ENCODE measurements at places on chromosomes 3 and 15.

- no peak overlapping the region for H3K4me3 ChIP-seq
- H3K27ac ChIP-seq = no peak overlapping the region
- DNase-seq = no peak
Measured at GRCh38 chr15:81362790-81363189, 11.2 kb downstream of the TMC3 start.

DNA sequence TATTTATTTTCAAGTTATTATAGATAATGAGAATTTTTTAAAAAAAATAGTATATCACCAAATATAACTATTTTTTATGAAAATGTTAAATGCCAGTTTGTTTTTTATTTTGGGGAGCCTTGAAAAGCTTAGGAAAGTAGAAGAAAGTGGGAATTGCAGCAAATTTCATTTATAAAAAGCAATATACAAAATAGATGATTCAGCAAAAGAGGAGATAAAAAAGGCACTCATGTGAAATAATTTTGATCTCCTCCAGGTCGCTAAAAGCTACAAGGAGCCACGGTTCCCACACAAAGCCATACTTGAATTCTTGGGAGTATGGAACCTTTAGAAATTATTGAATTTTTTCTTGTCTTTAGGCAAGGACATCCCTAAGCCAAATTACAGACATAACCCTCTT, 625.0 kb upstream of the SGO1 start:
- H3K36me3 ChIP-seq = peaks cover 1% of the 10 kb centered on the region
- no peak for DNase-seq
- H3K4me1 ChIP-seq = no peaks in the 10 kb centered on the region
- H3K4me3 ChIP-seq = no peak overlapping the region
- H3K27me3 ChIP-seq = no peaks in the 10 kb centered on the region

- no peak overlapping the region for H3K4me3 ChIP-seq
- H3K36me3 ChIP-seq = no peaks in the 10 kb centered on the region
- H3K27ac ChIP-seq = no peak overlapping the region
- H3K4me1 ChIP-seq = no peaks in the 10 kb centered on the region
Measured at GRCh38 chr15:34716111-34716510, 38.7 kb downstream of the GJD2 start.

- H3K27ac ChIP-seq = no peak overlapping the region
- DNase-seq = no peak
- no peaks in the 10 kb centered on the region for H3K27me3 ChIP-seq
- H3K4me3 ChIP-seq = no peak overlapping the region
- H3K4me1 ChIP-seq = no peaks in the 10 kb centered on the region
Measured at GRCh38 chr3:162200836-162201235, 704.2 kb downstream of the OTOL1 start.

- no peak for DNase-seq
- peaks cover 20% of the 10 kb centered on the region for H3K36me3 ChIP-seq
- peaks cover 53% of the 10 kb centered on the region for H3K4me1 ChIP-seq
Measured at GRCh38 chr3:36906504-36907149, 38.2 kb downstream of the TRANK1 start.

- DNase-seq = no peak
- H3K36me3 ChIP-seq = peaks cover 2% of the 10 kb centered on the region
- H3K4me1 ChIP-seq = peaks cover 7% of the 10 kb centered on the region
- no peak overlapping the region for H3K4me3 ChIP-seq
Measured at GRCh38 chr15:74138642-74139041, 8.3 kb downstream of the ISLR2 start.

DNA sequence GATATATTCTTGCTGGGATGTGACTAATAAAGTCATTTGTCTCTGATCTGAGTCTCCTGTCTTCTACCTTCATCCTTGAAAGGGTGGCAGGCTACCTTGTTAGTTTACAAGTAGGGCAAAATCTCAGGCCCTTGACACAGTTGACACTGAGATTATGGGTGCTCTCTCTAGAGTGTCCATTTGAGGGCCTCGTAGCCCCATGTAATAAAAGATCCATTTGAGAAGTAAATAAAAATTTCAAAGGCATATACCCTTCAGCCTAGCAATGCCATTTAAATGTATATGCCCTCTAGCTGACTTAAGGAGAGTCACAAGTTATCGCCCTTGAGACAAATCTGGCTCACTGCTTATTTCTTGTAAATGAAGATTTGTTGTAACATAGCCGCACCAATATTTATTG, 98.6 kb downstream of the TCF12 start:
- H3K27ac ChIP-seq = no peak overlapping the region
- H3K4me1 ChIP-seq = peaks cover 42% of the 10 kb centered on the region
- H3K4me3 ChIP-seq = no peak overlapping the region
- H3K27me3 ChIP-seq = no peaks in the 10 kb centered on the region
- no peak for DNase-seq
- no peaks in the 10 kb centered on the region for H3K36me3 ChIP-seq

- no peak overlapping the region for H3K4me3 ChIP-seq
- no peaks in the 10 kb centered on the region for H3K4me1 ChIP-seq
- peaks cover 10% of the 10 kb centered on the region for H3K36me3 ChIP-seq
- H3K27me3 ChIP-seq = no peaks in the 10 kb centered on the region
Measured at GRCh38 chr15:32870240-32871033, 152.6 kb downstream of the GREM1 start.

- H3K36me3 ChIP-seq = no peaks in the 10 kb centered on the region
- DNase-seq = no peak
- no peak overlapping the region for H3K27ac ChIP-seq
- H3K4me3 ChIP-seq = no peak overlapping the region
- H3K4me1 ChIP-seq = no peaks in the 10 kb centered on the region
Measured at GRCh38 chr15:29864501-29864900, 42.2 kb upstream of the TJP1 start.

DNA sequence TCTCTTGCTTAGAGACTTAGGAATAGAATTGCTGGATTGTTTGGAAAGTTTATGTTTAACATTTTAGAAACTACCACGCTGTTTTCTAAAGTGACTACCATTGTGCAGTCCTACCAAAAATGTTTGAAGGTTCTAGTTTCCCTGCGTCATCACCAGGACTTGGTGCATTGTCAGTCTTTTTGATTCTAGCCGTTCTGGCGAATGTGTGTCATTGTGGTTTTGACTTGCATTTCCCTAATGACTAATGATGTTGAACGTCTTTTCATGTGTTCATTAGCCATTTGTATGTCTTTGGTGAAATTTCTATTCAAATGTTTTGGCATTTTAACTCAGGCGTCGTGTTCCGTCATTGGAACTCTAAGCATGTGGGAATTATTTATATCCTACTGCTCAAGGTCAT, 58.0 kb downstream of the CHD2 start:
- peaks cover 77% of the 10 kb centered on the region for H3K36me3 ChIP-seq
- peak overlapping the region; percentile 79 for H3K27ac ChIP-seq
- no peaks in the 10 kb centered on the region for H3K27me3 ChIP-seq
- H3K4me1 ChIP-seq = peaks cover 45% of the 10 kb centered on the region

- DNase-seq = no peak
- peaks cover 87% of the 10 kb centered on the region for H3K27me3 ChIP-seq
- no peak overlapping the region for H3K4me3 ChIP-seq
Measured at GRCh38 chr3:39810647-39811161, 1.3 kb downstream of the MYRIP start.

GRCh38 chr3:152834776-152835600, at the start of gene P2RY1:
TSS of gene P2RY1 (plus strand) at chr3:152835131. CDS start at chr3:152835783, 652 bp downstream.
- DNase-seq = no peak
- no peaks in the 10 kb centered on the region for H3K36me3 ChIP-seq
- peaks cover 36% of the 10 kb centered on the region for H3K27me3 ChIP-seq
- H3K4me3 ChIP-seq = peak within 1 kb of the TSS; percentile 68
- no peaks in the 10 kb centered on the region for H3K4me1 ChIP-seq

DNA sequence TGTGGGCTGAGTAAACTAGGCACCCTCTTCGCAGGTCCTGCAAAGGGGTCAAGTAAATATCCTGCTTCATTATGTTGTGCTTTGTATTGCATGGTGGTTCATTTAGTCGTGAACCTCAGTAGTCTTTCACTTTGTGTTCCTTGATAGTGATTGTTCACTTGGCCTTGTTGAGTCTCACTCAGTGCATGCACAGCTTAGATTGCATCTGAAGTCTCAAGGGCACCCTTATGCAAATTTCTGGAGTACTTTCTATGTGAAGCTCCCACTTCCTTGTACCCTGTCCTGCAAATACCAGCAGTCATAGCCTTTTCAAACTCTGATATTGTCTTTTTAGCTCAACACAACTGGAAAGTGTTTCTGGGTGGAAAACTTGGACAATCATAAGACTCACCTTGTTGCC, 519.2 kb downstream of the NAALADL2 start:
- H3K4me1 ChIP-seq = no peaks in the 10 kb centered on the region
- DNase-seq = no peak
- no peaks in the 10 kb centered on the region for H3K27me3 ChIP-seq

DNA sequence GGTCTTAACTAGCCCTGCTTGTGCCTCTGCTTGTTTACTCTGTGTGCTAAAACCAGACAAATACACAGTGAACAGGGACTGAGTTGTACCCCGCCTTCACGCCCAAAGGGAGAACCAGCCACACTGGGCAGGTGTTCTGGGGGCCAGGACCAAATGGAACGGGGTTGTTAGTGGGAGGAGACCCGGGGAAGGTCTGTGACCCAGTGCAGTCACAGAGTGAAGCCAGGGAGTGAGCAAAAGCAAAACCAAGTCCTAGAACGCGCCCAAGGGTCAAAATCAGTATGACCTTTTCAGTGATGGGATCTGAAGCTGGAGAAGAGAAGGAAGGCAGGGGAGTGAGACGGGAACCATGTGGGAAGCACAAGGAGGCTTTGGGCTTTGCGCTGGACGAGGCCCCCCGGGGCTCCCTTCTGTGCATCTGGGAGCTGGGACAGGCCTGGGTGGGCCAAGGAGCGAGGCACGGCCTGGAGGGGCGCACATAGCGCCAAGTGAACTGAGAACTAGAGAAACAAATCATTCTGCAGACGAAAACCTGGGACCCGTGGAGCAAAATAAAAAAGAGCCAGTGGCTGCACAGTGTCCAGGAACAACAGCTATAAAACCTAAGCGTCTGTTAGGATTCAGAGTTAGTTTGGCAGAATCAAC, 78.3 kb upstream of the ALDH1A3 start:
- H3K4me3 ChIP-seq = no peak overlapping the region
- H3K36me3 ChIP-seq = peaks cover 1% of the 10 kb centered on the region
- no peaks in the 10 kb centered on the region for H3K4me1 ChIP-seq
- no peak for DNase-seq
- H3K27ac ChIP-seq = no peak overlapping the region
- H3K27me3 ChIP-seq = peaks cover 21% of the 10 kb centered on the region

DNA sequence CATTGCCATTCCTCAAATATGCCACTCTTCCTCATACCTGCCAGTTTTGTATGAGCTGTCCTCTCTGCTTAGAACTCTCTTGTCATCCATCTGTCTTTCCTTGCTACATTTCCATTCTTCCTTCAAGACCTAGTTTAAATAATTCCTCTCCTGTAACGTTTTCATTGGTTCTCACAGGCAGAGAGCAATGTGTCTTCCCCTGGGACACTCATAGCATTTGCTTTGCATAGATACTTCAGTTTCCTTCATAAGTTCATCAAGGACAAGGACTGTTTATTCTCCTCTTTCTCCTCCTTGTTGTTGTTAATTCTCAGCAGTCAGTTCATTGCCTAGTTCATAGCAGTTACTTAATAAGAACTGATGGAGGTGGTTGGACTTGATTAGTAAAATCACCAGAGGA, 10.5 kb downstream of the NR2C2 start:
- H3K27me3 ChIP-seq = no peaks in the 10 kb centered on the region
- no peak for DNase-seq
- peaks cover 43% of the 10 kb centered on the region for H3K4me1 ChIP-seq
- H3K36me3 ChIP-seq = peaks cover 19% of the 10 kb centered on the region
- peak overlapping the region; percentile 0 for H3K4me3 ChIP-seq

GRCh38 chr3:98333989-98334606, 19.6 kb upstream of the OR5K4 start:
- no peak overlapping the region for H3K27ac ChIP-seq
- DNase-seq = no peak
- peaks cover 7% of the 10 kb centered on the region for H3K4me1 ChIP-seq

DNA sequence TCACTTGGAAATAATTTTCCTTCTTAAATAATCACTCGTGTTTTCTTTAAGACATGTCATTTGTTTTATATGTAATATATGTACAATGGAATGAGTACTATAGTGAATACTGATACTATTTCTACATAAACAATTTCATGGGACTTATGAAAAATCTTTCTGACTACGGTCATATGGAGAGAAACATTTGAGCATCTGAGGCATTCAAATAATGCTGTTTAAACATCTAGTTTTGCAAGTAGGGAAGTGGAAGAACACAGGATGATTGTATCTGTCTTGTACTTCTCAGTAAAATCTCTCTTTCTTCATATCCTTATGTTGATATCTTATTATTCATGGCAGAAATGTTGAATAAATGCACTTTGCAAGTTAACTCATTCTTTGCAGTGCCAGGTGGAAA, 599.5 kb upstream of the KCNMB2 start:
- H3K36me3 ChIP-seq = no peaks in the 10 kb centered on the region
- H3K27ac ChIP-seq = no peak overlapping the region
- H3K4me1 ChIP-seq = no peaks in the 10 kb centered on the region
- H3K4me3 ChIP-seq = no peak overlapping the region

GRCh38 chr15:31342781-31343626, 16.4 kb downstream of the KLF13 start:
- peak overlapping the region; percentile 96 for H3K4me3 ChIP-seq
- no peak for DNase-seq

DNA sequence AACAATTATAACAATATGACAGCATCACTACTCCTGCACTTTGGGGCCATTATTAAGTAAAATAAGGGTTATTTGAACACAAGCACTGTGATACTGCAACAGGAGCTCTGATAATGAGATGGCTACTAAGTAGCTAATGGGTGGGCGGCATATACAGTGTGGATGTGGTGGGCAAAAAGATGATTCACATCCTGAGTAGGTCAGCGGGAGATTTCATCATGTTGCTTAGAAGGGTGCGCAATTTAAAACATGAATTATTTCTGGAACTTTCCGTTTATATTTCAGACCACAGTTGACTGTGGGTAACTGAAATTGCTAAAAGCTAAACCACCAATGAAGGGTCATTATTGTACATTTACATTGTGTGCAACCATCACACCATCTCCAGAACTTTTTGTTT, 42.3 kb downstream of the FBXO22 start:
- H3K27ac ChIP-seq = no peak overlapping the region
- no peaks in the 10 kb centered on the region for H3K36me3 ChIP-seq
- no peak overlapping the region for H3K4me3 ChIP-seq
- H3K27me3 ChIP-seq = peaks cover 45% of the 10 kb centered on the region
- no peaks in the 10 kb centered on the region for H3K4me1 ChIP-seq

GRCh38 chr15:76674883-76675282, 230.3 kb downstream of the SCAPER start:
- H3K4me1 ChIP-seq = no peaks in the 10 kb centered on the region
- H3K36me3 ChIP-seq = peaks cover 2% of the 10 kb centered on the region
- no peak overlapping the region for H3K4me3 ChIP-seq
- no peaks in the 10 kb centered on the region for H3K27me3 ChIP-seq
- DNase-seq = no peak

- peaks cover 1% of the 10 kb centered on the region for H3K36me3 ChIP-seq
- H3K4me1 ChIP-seq = peaks cover 31% of the 10 kb centered on the region
- no peak overlapping the region for H3K4me3 ChIP-seq
- no peaks in the 10 kb centered on the region for H3K27me3 ChIP-seq
- DNase-seq = no peak
- H3K27ac ChIP-seq = no peak overlapping the region
Measured at GRCh38 chr3:47452453-47453215, 23.1 kb downstream of the SCAP start.

- H3K4me1 ChIP-seq = no peaks in the 10 kb centered on the region
- H3K4me3 ChIP-seq = no peak overlapping the region
- H3K27me3 ChIP-seq = no peaks in the 10 kb centered on the region
- no peaks in the 10 kb centered on the region for H3K36me3 ChIP-seq
Measured at GRCh38 chr15:97977734-97978133, 17.2 kb downstream of the ARRDC4 start.

GRCh38 chr3:167718582-167718981, 16.1 kb downstream of the PDCD10 start:
- DNase-seq = no peak
- H3K4me3 ChIP-seq = no peak overlapping the region
- no peaks in the 10 kb centered on the region for H3K27me3 ChIP-seq
- no peak overlapping the region for H3K27ac ChIP-seq

Data from central memory CD8-positive, alpha-beta T cell (primary cell).